Stimulated activated CD4-positive, alpha-beta T cell treated with anti-CD3 and anti-CD28 coated beads, Interleukin-1b, Interleukin-23, amount 100 ng/mL, for 24 hours (primary cell): ENCODE measurements at places on chromosomes 4 and X.

DNA sequence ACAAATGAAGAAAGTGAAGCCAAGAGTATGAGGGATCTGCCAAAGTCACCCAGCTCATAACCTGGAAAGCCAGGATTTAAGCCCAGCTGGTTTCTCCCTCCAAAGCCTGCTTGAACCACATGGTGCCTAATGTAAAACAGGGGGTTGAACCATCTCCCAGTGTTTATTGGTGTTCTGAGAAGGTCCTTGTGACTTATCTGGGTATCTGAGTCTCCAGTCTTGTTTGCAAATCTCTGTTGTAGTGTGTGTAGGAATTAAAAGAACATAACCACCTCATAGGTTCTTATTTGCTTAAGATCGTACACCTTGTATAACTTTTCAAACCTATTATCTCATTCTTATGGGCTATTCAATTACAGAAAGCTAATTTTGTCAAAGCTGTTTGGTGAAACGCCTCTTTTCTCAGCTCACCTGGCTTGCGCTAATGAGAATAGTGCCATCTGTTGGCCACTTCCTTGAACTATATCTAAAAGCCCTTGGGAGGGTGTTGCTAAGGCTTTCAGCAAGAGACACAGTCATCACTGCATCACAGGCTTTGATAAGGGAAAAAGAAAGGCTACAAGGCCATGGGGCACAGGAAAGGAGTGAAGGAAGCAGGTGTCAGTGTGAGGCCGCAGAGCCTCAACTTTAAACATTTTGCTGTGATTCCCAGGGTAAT lies 34.0 kb downstream of the ETDB start:
- DNase-seq: no peak

DNA sequence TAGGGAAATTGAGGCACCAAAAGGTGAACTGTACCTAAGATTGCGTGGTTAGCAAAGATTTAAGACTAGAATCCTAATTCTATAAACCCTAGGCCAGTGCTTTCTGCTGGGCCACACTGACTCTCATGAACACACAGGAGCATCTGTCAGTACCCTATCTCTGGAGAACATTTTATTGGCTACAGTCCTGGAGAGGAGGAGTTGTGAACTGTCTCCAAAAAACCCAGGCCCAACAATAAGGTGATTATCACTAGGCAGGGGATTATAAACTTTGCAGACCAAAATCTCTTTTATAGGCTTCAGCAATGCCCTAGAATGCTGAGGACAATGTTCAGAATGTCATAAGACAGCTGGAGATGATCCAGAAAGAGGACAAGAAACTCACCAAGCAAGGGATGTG lies 24.1 kb downstream of the OPHN1 start:
- no peak for DNase-seq

- DNase-seq: no peak
Observed at GRCh38 chr4:185541251-185541727, 6.0 kb upstream of the PDLIM3 start.

- no peak for DNase-seq
Observed at GRCh38 chr4:158817562-158818296, 48.9 kb downstream of the FNIP2 start.

GRCh38 chrX:96361844-96362243 lies 322.8 kb upstream of the DIAPH2 start:
- no peak for DNase-seq

GRCh38 chr4:182014164-182014563 lies 229.0 kb upstream of the TENM3 start:
- DNase-seq: no peak
